ENCODE measurements at places on chromosomes 5 and 9. TPM values are rescaled to one million over a fixed set of nuclear protein-coding genes. Genes with fewer than 3 reads are reported as not detected.

Gene SPATA31D4
- total RNA-seq: not detected

Gene NME5
- total RNA-seq: 0.65 TPM

Gene LHFPL2
- total RNA-seq: 6.4 TPM

DNA sequence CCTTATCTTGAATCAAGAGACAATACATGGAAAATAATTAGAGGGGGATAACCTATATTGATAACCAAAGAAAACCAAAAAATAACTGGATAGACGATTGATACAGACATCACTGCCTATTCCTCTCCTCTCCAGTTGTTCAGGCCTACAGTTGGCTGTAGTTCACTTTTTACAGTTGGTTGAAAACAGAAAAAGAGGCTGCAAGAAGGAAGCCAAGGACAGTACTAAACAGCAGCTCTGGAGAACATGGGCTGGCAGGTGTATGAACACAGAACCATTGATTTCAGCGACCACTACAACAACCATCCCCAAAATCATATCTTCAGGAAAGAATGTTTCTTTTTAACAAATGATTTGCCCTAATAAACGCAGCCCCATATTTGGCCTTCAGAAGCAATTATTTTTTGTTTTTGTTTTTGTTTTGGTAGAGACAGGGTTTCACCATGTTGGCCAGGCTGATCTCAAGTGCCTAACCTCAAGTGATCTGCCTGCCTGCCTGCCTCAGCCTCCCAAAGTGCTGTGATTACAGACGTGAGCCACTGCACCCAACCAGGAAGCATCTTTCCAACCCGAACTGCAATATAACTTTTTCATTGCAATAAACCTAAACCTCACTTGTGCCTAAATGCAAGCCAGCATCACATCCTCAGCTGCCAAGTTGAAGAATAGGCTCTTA is 64.3 kb downstream of the MLLT3 start:
- peaks cover 4% of the 10 kb centered on the region for H3K4me1 ChIP-seq
- DNase-seq: no peak
- no peak overlapping the region for H3K27ac ChIP-seq
- H3K36me3 ChIP-seq: no peaks in the 10 kb centered on the region
- H3K4me3 ChIP-seq: no peak overlapping the region
- H3K27me3 ChIP-seq: no peaks in the 10 kb centered on the region

GRCh38 chr9:107249665-107250285 is 33.3 kb upstream of the RAD23B start:
- DNase-seq: no peak
- H3K36me3 ChIP-seq: no peaks in the 10 kb centered on the region
- no peak overlapping the region for H3K4me3 ChIP-seq
- no peaks in the 10 kb centered on the region for H3K27me3 ChIP-seq

GRCh38 chr9:121809356-121810050 is 158.1 kb downstream of the DAB2IP start:
- no peaks in the 10 kb centered on the region for H3K36me3 ChIP-seq
- no peaks in the 10 kb centered on the region for H3K27me3 ChIP-seq
- H3K4me1 ChIP-seq: no peaks in the 10 kb centered on the region
- DNase-seq: no peak

DNA sequence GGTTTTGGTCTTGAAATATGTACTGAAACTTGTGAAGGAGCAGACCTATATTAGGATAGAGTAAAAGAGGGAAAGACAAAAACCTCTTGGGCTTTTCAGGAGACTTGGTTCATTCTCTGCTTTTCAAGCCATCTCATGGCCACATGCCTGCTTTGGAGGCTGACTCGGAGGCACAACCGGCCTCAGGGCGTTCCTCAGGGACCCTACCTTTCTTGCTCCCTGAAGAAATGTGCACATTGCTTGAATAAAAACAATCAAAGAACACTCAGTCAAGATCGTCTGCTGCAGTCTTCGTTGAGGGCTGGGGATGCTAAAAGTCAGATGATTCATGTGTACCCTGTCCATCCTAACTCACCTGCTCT is 994 bp downstream of the IRGM start:
- no peak overlapping the region for H3K27ac ChIP-seq
- H3K4me3 ChIP-seq: no peak overlapping the region
- H3K27me3 ChIP-seq: no peaks in the 10 kb centered on the region
- H3K36me3 ChIP-seq: no peaks in the 10 kb centered on the region
- DNase-seq: no peak

GRCh38 chr5:177995691-177996595 is at the start of gene PROP1:
PROP1 (minus strand) TSS chr5:177996242; CDS start chr5:177995933, 309 bp downstream.
- H3K4me3 ChIP-seq: no peak within 1 kb of the TSS
- no peaks in the 10 kb centered on the region for H3K4me1 ChIP-seq
- H3K36me3 ChIP-seq: no peaks in the 10 kb centered on the region

- peaks cover 5% of the 10 kb centered on the region for H3K4me1 ChIP-seq
- no peak within 1 kb of the TSS for H3K27ac ChIP-seq
- no peaks in the 10 kb centered on the region for H3K27me3 ChIP-seq
Observed at GRCh38 chr5:129459777-129460671, at the start of gene ADAMTS19. ADAMTS19 (plus strand) TSS chr5:129460298; CDS start chr5:129460392, 94 bp downstream.

GRCh38 chr9:103990311-103990710 is 103.8 kb upstream of the SMC2 start:
- no peaks in the 10 kb centered on the region for H3K27me3 ChIP-seq
- H3K27ac ChIP-seq: no peak overlapping the region
- no peaks in the 10 kb centered on the region for H3K36me3 ChIP-seq
- no peaks in the 10 kb centered on the region for H3K4me1 ChIP-seq

DNA sequence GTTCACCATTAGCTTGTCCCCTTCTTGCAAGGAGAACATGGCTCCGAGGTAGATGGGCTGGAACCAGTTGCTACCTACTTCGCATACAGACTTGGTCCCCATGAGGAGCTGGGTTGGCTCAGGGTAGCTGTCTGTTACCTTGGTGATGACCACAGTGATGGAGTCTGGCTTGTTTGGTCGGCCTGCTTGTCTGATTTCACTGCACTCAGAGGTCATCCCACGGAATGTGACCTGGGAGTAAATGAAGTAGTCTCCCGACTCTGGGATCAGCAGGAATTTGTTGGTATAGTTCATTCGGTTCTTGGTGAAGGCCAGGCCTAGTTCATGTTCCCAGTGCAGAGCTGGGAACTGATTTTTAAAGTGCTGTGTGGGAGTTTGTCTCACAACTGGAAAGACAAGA is 15.3 kb downstream of the TNFSF15 start:
- H3K27ac ChIP-seq: no peak overlapping the region
- no peaks in the 10 kb centered on the region for H3K4me1 ChIP-seq
- no peak for DNase-seq
- no peaks in the 10 kb centered on the region for H3K27me3 ChIP-seq

DNA sequence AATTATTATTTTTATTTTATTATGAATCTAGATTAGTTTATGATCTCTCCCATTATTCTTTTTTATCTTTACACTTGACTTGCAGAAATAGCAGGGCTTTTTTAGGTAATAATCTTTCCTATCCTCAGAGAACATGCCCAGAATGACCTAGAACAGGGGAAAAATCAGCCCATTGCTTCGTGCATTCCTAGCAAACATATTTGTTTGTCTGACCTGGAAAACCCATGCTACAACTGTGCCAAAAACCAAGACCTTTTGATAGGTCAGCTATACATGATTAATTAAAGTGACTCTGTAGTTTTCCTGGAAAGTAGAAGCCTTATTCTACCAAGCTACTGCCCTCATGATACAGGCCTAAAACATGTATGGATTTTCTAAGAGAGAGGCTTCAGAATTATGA is 24.1 kb upstream of the CCDC112 start:
- DNase-seq: no peak
- H3K4me3 ChIP-seq: no peak overlapping the region
- no peak overlapping the region for H3K27ac ChIP-seq
- H3K36me3 ChIP-seq: no peaks in the 10 kb centered on the region
- peaks cover under 1% of the 10 kb centered on the region for H3K4me1 ChIP-seq

DNA sequence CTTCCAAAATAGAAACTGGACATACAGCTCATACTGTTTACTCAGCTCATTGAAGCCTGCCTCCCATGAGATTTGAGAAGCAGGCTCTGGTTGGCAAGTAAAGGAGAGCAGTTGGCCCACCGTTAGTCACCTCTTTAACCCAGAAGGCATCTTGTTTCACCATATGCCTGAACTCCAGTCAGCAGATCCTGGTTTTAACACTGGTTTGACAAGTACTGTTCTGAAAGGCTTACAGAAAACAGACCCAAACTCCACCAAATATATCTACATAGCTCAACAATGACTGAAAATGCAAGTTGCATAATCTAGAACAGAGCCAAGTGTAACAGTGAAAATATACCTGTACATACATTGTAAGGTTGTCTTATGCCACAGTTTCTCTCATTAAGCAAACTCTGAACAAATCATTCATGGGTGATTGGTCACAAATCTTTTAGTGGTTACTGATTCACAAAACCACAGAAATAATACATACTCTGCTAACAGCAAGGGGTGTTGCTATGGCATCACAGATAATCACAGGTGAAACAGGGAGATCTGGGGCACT is 198.8 kb downstream of the BNC2 start:
- H3K27ac ChIP-seq: peak overlapping the region; percentile 73
- no peaks in the 10 kb centered on the region for H3K27me3 ChIP-seq
- H3K36me3 ChIP-seq: no peaks in the 10 kb centered on the region
- DNase-seq: no peak
- H3K4me3 ChIP-seq: no peak overlapping the region

- no peaks in the 10 kb centered on the region for H3K27me3 ChIP-seq
- H3K4me3 ChIP-seq: no peak overlapping the region
Observed at GRCh38 chr9:137987244-137988030, 109.9 kb downstream of the CACNA1B start.

Data from psoas muscle (tissue), 8 donors.